ENCODE measurements at places on chromosomes 2 and 18.

- no peak for DNase-seq
These were observed 248.6 kb downstream of the NEDD4L start for GRCh38 chr18:58292638-58293037.

GRCh38 chr2:14560716-14561115, 71.8 kb upstream of the LRATD1 start:
- no peak for DNase-seq

DNA sequence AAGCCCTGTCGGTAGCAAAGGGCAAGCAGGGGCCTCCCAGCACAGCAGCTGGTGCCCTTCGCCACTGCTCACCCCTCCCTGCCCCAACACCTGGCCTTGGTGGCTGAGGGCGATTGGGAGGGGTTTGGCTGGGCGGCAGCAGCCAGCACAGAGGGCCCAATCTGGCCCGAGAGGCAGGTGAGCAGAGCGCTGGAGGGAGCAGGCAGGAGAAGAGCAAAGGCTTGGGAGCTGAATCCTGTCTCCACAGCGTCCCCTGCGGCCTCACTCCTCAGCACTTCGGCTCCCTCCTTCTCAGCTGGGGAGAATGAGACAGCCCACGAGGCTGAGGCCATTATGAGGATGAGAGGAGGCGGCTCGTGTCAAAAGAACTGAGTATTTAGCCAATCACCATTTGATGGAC, 74.9 kb upstream of the TAF1B start:
- DNase-seq, result no peak

DNA sequence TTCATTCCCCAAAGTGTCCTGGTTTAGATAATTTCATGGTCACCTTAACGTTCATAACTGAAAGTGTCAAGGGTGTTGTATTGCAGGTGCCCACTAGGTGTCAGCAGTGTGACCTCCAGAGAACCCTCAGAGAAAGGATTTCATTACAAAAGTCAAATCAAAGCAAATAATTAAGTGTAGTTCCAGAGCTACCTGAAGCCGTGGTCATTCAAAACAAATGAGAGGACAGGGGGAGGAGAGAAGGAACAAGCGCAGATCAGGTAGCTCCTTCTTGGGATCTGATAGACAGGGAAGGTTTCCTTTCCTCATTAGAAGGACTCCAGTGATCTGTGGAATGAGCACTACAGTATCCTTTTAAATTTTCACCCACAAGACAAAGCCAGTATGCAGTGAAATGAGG, at the start of gene SLC9A4:
Gene SLC9A4 (plus strand): TSS at position 207 of the 400 bp plus-strand sequence. CDS start 534 bp downstream, outside the sequence.
- no peak for DNase-seq

GRCh38 chr2:84889332-84889731, 8.4 kb upstream of the TRABD2A start:
- no peak for DNase-seq

DNA sequence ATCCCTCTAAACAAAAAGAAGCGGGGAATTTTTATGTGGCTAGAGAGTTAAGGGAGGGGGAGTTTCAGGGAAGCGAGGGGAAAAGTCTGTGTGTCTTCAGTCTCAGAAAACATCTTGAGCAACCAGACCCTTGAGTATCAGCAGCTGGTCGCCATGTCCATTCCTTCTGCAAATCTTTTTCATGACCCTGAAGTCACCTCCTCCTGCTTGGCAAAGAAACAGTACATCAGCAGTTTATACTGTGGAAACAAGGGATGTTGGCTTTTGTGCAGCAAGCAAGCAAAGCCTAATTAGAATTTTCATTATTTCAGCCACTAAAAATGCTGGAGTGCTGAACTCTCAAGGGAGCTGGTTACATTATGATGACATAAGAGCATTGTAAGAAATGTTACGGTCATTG, 187.4 kb upstream of the SLC8A1 start:
- no peak for DNase-seq

- no peak for DNase-seq
These were observed 52.4 kb upstream of the BCL11A start for GRCh38 chr2:60605866-60606265.

DNA sequence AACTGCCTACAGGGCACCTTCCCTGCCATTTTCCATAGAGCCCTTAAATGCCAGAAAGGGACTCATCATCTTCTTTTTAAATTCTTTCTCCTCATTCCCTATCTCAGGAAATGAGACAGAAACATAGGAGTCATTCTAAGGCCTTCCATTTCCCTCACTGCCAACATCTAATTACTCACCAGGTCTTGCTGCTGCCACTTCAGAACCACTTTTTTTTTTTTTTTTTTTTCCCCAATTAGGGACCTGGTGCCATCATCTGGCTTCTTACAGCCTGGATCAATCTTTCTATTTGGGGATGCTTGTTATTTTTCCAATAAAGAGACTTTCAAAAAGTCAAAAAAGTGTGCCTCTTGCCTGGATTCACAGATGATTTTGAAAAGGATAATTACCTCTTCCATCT, 373.4 kb downstream of the LPIN1 start:
- DNase-seq, result no peak

DNA sequence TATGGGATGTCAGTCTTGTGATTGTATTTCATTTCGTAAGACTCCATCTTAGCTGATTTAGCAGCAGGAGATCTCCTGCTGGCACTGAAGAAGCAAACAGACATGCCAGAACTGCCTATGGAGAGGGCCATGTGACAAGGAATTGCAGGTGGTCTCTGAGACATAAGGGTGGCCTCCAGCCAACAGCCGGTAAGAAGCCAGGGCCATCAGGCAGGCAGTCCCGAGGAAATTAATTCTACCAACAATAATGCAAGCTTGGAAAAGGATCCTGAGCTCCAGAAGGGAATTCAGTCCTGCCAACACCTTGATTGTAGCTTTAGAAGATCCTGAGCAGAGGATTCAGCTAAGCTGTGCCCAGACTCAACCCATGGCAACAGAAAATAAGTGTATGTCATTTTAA, 87.1 kb upstream of the DNAJC10 start:
- DNase-seq, result no peak

GRCh38 chr2:46684661-46685060, 205.3 kb downstream of the TMEM247 start:
- DNase-seq, result no peak

GRCh38 chr2:211426240-211426639, 869.8 kb downstream of the CPS1 start:
- no peak for DNase-seq

- no peak for DNase-seq
These were observed 23.2 kb upstream of the SLC35F6 start for GRCh38 chr2:26740890-26741302.

DNA sequence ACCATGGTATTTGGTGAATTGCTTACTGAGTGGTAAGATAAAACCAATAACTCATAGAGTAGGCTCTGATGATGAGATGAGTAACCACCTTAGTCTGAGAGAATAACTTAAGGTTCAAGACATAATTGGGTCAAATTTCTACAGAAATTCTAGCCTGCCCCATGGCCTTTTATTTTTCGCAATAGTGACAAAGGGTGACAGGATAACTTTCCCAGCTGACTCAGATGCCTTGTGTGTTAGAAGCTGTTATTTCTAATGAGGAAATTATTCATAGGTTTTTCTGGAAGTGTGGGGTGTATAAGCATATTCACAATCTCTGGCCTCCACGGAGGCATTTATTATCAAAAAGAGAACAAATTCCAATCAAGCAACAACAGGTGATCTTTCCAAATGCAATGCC, 159.0 kb downstream of the NUP35 start:
- DNase-seq, result no peak

- DNase-seq, result no peak
These were observed 88.4 kb downstream of the ACTR2 start for GRCh38 chr2:65316072-65316471.

DNA sequence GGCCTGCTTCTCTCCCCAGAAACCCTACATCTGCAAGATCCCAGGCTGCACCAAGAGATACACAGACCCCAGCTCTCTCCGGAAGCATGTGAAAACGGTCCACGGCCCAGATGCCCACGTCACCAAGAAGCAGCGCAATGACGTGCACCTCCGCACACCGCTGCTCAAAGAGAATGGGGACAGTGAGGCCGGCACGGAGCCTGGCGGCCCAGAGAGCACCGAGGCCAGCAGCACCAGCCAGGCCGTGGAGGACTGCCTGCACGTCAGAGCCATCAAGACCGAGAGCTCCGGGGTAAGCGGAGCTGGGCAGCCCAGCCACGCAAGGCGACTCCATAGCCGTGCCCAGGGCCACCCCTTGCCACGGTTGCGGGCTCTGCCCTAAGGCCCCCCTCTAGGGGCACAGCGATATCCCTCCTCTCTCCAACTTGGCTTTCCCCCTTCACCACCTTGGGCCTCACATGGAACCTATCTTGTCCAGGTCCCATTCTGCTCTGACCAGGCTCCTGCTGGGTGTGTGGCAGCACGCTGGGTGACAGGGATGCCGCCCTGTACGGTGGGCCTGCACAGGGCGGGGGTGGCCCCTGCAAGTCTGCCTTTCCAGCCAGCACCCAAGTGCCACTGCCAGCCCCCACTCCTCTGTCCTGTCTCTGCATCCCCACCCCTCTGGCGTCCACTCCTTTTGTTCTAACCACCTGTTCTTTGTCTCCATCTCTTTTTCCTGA, 248.9 kb downstream of the GLI2 start:
- DNase-seq, result no peak

DNA sequence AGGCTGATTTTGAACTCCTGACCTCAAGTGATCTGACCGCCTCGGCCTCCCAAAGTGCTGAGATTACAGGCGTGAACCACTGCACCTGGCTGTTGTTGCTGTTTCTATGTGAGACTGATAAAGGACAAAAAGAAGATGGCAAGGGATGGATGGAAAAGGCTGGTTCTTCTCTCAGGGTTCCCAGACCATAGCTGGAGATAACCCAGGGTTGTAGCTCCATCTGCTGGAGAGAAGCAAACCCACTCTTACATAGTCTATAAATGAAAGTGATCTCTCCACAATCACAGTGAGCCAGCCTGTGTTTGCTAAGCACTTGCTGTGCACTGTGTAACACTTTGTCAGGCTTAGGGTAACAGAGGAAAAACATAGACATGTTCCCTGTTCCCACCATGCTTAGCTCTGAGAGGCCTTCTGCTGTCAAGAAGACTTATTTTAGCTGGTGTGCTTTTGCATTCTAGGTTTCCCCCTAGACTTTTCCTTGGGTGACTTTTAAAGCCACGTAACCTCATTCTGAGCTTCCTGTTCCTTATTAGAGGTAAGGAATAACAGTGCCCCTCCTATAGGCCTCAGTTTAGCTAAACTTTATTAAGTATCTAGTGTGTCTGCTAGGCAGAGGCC, 49.7 kb downstream of the LIMS1 start:
- DNase-seq, result peak; percentile 53

DNA sequence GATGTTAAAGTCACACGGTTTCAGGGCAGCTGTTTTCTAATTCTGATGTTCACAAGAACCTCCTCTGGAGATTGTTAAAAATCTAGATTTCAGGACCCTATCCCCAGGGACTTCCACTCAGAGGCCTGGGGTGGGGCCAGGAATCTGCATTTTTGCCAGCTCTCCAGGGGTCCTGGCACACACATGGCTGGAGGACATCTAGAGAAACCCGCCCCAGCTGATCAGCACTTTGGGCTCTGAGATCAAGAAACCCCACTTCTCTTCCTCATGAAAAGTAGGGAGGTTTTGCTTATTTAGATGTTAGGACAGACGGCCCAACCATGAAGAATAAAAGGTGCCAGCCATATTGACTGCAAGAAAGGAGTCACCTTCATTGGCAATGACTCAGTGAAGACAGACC, 148.8 kb downstream of the TNS1 start:
- no peak for DNase-seq

Data from amniotic stem cell (primary cell).